Uterus (tissue), 4 donors: ENCODE measurements at places on chromosomes 4 and X.

DNA sequence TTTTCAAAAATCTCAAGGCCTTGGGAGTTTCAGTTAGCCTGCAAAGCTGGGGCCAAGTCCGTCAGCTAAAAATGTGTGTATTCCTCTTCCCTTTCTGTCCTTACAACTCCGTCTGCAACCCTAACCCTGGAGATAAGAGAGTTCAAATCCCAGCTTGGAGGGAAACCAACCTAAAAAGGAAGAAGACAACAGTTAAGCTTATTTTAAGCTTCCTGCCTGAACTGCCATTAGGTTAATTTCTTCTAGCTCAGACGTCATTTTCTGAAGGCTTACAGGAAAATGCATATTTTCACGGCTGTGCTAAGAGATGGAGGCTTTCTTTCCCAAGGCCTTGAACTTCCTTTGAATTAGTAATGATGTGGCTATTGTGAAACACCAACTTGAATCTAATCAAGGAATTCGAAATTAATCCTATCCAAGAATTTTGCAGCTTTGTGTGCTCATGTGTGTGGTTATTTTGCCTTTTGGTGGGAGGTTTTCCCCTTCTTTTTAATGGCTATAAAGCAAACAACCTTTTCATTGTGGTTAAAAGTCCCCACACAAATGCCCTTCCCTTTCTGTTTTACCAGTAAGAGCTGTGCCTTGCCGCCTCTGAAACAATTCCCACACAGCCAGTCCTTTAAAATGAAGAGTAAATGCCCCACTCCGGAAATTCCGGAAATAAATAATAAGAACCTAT is 103.5 kb downstream of the IRF2 start:
- no peak overlapping the region for H3K4me3 ChIP-seq
- no peaks in the 10 kb centered on the region for H3K27me3 ChIP-seq
- DNase-seq = no peak
- no peaks in the 10 kb centered on the region for H3K36me3 ChIP-seq

DNA sequence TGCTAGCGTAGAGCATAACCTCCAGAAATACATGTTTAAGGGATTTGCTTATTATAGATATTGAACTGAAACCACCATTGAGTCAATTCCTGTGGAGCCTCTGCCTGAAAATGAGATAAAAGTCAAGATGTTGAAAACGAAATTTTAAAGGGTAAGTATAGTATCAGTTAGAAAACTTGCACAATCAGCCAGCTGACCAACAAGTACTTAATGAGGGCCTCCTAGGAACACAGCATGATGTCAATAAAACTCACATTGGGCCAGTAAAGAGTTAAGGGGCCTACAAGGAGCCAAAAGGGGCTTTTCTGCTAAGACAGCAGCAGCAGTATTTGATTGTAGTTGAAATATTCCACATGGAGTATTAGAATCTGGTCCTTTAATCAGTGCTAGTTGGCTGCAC is 314.1 kb upstream of the PPARGC1A start:
- no peaks in the 10 kb centered on the region for H3K4me1 ChIP-seq
- H3K27ac ChIP-seq = no peak overlapping the region
- no peak overlapping the region for H3K4me3 ChIP-seq
- H3K27me3 ChIP-seq = no peaks in the 10 kb centered on the region
- no peaks in the 10 kb centered on the region for H3K36me3 ChIP-seq

DNA sequence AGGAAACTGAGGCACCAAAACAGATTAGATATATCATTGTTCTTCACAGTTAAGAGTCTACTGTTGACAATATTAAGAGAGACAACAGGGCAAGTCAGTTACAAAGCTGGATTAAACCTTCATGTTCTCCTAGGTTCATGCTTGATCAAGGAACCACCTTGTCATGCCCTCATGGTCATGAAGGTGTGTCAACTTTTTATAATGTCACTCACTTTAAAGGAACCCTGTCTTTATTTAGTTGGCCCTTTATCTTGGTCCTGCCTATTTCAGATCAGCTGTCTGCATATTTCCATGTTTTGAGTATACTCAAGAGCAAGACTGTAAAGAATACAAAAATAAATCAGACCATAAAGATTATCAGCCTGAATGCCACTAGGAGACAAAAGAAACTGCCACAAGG is 140.2 kb upstream of the FAM241A start:
- no peaks in the 10 kb centered on the region for H3K27me3 ChIP-seq
- H3K27ac ChIP-seq = no peak overlapping the region
- no peak for DNase-seq
- H3K36me3 ChIP-seq = no peaks in the 10 kb centered on the region
- H3K4me1 ChIP-seq = no peaks in the 10 kb centered on the region

DNA sequence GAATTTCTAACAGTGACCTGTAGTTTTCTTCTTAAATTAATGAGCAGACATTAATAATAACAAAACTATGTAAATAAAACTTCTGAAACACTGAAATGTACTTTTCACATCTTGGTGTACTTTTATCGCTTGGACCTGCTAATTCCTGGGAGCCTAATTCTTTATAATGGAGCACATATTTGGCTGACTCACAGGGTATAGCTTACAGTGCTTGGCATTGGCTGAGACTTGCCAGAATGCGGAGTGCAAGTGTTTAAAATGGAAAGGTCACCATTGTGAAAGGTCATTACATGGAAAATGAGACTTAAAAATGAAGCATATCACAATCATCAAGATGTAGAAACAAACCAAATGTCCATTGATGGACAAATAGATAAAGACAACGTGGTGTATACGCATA is 137.3 kb upstream of the PDLIM3 start:
- H3K27me3 ChIP-seq = no peaks in the 10 kb centered on the region
- no peak overlapping the region for H3K4me3 ChIP-seq
- H3K36me3 ChIP-seq = no peaks in the 10 kb centered on the region
- H3K4me1 ChIP-seq = no peaks in the 10 kb centered on the region

GRCh38 chr4:30952526-30953219 is 232.5 kb downstream of the PCDH7 start:
- H3K4me3 ChIP-seq = no peak overlapping the region
- H3K36me3 ChIP-seq = no peaks in the 10 kb centered on the region
- no peak for DNase-seq

DNA sequence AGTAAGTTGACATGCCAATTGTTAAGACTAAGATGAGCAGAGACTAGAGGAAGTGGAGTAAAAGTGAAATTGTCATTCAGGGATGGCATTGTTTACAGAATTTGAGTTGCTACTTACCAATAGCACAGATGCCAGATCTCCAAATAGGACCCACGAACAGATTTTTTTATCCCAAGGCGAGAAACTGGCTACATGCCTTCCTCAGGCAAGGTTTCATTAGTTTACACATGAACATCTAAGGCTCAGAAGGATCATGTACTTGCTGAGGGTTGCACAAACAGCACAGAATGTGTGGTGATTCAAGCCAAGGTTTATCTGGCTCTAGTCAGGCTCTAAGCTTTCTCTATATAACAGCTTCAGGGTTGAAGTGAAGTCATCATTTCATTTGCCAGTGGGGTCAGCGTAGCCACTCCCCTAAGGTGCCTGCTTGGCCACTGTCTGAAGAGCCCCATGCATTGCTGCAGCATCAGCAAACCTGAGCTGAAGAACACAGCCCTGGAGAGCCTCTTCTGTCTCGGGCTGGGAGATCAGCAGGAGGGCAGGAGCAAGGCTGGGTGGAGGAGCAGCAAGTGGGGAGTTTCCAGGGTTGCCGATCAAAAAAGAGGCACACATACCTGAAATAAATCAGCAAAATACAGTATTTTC is 193.0 kb upstream of the LCORL start:
- H3K36me3 ChIP-seq = no peaks in the 10 kb centered on the region
- no peaks in the 10 kb centered on the region for H3K27me3 ChIP-seq
- no peak overlapping the region for H3K4me3 ChIP-seq
- H3K27ac ChIP-seq = no peak overlapping the region
- H3K4me1 ChIP-seq = no peaks in the 10 kb centered on the region

DNA sequence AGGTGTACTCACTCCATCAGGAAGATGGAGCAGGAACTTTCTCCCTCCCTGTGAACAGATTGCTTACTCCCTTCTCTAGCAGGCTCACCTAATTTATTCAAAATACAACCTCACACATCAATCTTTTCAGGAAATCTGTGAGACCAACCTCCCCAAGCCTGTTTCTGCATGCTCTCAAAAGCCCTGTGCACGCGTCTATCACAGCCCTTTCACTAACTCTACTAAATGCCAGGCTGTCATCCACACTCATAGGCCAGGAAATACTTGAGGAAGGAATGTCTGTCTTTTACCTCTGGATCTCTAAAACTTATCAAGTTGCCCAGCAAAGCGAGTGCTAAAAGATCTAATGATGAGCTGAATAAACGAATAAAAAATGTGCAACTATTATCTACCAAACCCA is 11.2 kb downstream of the CAMK2D start:
- H3K4me3 ChIP-seq = no peak overlapping the region
- no peak overlapping the region for H3K27ac ChIP-seq
- no peaks in the 10 kb centered on the region for H3K27me3 ChIP-seq
- no peak for DNase-seq
- H3K4me1 ChIP-seq = no peaks in the 10 kb centered on the region

DNA sequence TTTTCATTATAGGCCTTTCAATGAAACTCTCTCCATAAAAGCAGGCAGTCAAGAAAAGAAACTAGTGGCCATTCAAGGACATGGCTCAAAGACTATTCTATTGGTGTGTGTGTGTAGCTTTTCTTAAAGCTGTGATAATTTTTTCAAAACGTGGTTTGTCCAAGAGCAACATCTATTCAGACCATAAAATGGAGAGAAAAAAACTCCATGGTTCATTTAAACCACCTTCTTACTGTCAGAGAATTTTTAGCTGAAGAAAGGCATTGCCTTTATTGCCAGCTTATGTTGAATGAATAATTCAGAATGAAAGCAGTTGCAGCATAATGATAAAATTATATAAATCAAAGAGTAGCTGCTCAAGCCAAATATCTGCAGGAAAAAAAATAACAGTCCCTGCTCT is 325.5 kb downstream of the PCDH18 start:
- H3K27me3 ChIP-seq = no peaks in the 10 kb centered on the region
- H3K27ac ChIP-seq = no peak overlapping the region
- H3K36me3 ChIP-seq = no peaks in the 10 kb centered on the region
- no peak for DNase-seq
- H3K4me3 ChIP-seq = no peak overlapping the region

- no peaks in the 10 kb centered on the region for H3K27me3 ChIP-seq
- no peak overlapping the region for H3K27ac ChIP-seq
- no peak for DNase-seq
- no peaks in the 10 kb centered on the region for H3K4me1 ChIP-seq
- no peaks in the 10 kb centered on the region for H3K36me3 ChIP-seq
Measured at GRCh38 chrX:13053171-13053570, 8.8 kb upstream of the FAM9C start.

- no peak for DNase-seq
- no peaks in the 10 kb centered on the region for H3K27me3 ChIP-seq
- no peak overlapping the region for H3K27ac ChIP-seq
- H3K36me3 ChIP-seq = no peaks in the 10 kb centered on the region
Measured at GRCh38 chr4:48033825-48034413, 17.3 kb downstream of the NIPAL1 start.

DNA sequence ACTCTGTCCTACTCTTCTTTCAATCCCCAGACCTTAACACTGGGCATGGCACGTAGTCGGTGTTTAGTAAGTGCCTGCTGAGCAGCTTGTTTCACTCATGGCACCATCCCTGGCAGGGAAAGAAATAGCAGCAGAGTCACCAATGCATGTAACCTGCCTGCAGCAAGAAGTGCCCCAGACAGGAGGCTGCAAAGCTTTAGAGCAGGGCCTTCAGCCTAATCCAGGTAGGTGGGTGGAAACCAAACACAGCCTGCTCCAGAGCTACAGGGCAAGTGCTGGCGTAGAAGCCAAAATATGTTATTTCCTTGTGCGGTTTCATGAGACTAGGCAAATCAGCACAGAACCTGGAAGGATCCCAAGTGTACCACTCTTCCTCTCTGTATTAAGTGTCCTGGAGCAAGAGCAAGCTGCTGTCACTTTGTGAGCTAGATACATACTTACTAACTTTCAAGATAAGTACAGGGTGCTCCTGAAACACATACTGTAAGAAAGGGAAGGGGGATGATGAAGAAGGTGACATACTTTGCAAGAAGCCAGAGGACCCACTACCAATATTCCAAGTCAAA is 5.5 kb downstream of the PROM1 start:
- no peak overlapping the region for H3K4me3 ChIP-seq
- no peak overlapping the region for H3K27ac ChIP-seq
- H3K36me3 ChIP-seq = no peaks in the 10 kb centered on the region
- DNase-seq = no peak
- peaks cover 4% of the 10 kb centered on the region for H3K4me1 ChIP-seq

DNA sequence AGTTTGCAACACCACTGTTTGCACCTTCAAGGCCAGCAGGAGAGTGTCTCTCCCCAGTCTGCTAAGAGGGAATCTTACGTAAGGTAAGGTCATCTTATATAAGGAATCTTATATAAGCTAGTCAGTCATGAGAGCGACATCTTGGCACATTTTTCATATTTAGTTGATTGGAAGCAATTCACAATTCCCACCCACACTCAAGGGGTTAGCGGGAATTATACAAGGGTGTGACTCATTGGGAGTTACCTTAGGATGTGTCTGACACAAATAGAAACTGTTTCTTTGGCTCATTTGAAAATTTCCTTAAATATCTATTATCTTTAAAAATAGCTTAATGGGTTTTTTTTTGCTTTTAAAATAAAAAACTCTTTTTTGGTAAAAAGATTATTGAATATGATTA is 62.1 kb upstream of the GRPR start:
- DNase-seq = no peak
- no peaks in the 10 kb centered on the region for H3K4me1 ChIP-seq
- no peaks in the 10 kb centered on the region for H3K27me3 ChIP-seq
- no peaks in the 10 kb centered on the region for H3K36me3 ChIP-seq
- no peak overlapping the region for H3K4me3 ChIP-seq

DNA sequence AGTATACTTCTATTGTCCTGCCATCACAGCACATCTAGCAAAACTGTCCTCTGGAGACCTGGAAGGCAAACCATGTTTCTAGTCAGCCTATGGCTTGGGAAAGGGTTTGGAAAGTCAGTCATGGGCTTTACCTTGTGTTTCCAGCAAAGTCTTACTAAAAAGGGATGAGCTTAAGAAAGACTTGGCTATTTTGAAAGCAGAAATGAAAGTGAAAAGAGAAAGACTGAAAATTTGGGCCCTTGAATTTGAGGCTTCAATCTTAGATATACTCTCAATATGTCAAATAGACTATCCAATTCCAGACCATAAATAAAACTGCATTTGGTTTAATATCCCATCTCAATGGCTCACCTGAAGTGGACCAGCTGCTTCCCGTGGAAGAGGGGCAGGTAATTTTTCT is 127.9 kb downstream of the ZNF330 start:
- no peaks in the 10 kb centered on the region for H3K27me3 ChIP-seq
- no peaks in the 10 kb centered on the region for H3K36me3 ChIP-seq
- H3K27ac ChIP-seq = no peak overlapping the region
- DNase-seq = no peak

DNA sequence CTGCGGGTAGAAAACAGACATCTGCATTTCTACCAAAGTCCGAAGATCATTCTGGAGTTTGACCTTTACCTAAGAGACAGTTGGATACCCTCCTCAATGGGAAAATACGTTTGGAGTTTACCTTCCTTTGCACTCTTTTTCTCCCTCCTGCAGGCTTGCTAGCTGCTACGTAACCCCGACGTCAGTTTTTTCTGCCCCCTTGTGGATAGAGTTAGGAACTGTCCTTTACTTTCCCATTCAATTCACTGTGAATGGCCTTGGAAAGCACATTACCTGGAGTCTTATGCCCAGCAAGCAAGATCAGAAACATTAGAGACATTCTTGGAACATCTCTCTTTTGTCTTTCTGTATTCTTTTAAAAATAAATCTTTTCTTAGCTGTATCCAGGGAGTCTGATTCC is 250.7 kb downstream of the NAP1L3 start:
- H3K27me3 ChIP-seq = no peaks in the 10 kb centered on the region
- no peak overlapping the region for H3K27ac ChIP-seq
- no peaks in the 10 kb centered on the region for H3K4me1 ChIP-seq
- DNase-seq = no peak

- no peaks in the 10 kb centered on the region for H3K36me3 ChIP-seq
- no peak overlapping the region for H3K4me3 ChIP-seq
- H3K27me3 ChIP-seq = no peaks in the 10 kb centered on the region
- no peaks in the 10 kb centered on the region for H3K4me1 ChIP-seq
- no peak for DNase-seq
Measured at GRCh38 chr4:176830971-176831370, 38.2 kb upstream of the VEGFC start.
